ENCODE measurements at places on chromosomes 1 and 21.

GRCh38 chr1:198199105-198199504 lies 42.3 kb downstream of the NEK7 start:
- no peaks in the 10 kb centered on the region for H3K27me3 ChIP-seq
- no peak for DNase-seq
- peaks cover 17% of the 10 kb centered on the region for H3K36me3 ChIP-seq
- no peak overlapping the region for H3K27ac ChIP-seq
- no peaks in the 10 kb centered on the region for H3K4me1 ChIP-seq
- no peak overlapping the region for H3K4me3 ChIP-seq

GRCh38 chr1:112877750-112878149 lies 78.2 kb downstream of the SLC16A1 start:
- no peak overlapping the region for H3K27ac ChIP-seq
- H3K4me3 ChIP-seq = no peak overlapping the region
- H3K4me1 ChIP-seq = peaks cover 37% of the 10 kb centered on the region
- peaks cover 6% of the 10 kb centered on the region for H3K27me3 ChIP-seq
- DNase-seq = no peak
- H3K36me3 ChIP-seq = no peaks in the 10 kb centered on the region

GRCh38 chr1:78641558-78641957 lies 8.1 kb upstream of the IFI44 start:
- no peaks in the 10 kb centered on the region for H3K4me1 ChIP-seq
- no peaks in the 10 kb centered on the region for H3K36me3 ChIP-seq
- peaks cover 18% of the 10 kb centered on the region for H3K27me3 ChIP-seq
- no peak for DNase-seq
- H3K4me3 ChIP-seq = no peak overlapping the region
- no peak overlapping the region for H3K27ac ChIP-seq

GRCh38 chr1:99891997-99892396 lies 41.8 kb downstream of the AGL start:
- H3K27ac ChIP-seq = no peak overlapping the region
- no peaks in the 10 kb centered on the region for H3K4me1 ChIP-seq
- DNase-seq = no peak
- H3K4me3 ChIP-seq = no peak overlapping the region
- H3K27me3 ChIP-seq = no peaks in the 10 kb centered on the region
- H3K36me3 ChIP-seq = peaks cover 48% of the 10 kb centered on the region

DNA sequence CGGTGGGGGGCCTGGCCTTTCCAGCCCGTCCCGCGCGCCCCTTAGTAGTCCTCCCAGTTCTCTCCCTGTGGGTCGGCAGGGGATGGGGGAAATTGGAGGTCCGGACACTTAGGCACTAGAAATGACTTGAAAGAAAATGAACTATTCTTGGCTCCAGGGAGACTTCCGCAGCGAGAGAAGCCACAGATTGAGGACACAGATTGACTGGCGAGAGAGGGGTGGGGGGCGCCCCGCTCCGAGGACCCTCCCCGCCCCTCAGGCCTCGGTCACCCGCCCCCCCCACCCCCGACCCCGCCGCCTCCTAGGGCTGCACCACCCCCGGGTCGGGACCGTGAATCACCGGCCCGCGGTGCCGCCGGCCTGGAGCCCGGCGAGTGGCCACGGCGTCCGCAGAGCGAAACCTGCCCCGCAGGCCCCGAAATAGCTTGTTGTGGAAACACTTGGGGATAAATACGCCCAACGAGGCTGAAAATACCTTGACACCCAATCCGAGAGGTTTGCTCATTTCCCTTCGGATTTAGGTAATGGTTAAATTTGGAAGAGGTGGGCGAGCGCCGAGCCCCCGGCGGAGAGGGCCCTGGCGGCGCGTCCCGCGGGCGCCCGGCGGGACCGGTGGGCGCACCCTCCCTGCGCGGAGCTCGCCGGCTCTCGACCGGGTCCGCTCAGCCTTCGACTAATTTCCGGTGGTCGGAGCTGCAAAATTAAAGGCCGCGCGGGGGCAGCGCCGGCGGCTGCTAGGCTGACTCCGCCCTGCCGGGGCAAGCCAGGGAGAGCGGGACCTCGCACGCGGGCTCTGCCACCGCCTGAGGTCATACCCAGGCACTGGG lies at the start of gene GFI1:
GFI1 (minus strand) TSS at position 675 of the 827 bp plus-strand sequence. CDS start 3,438 bp downstream, outside the sequence.
- peak within 1 kb of the TSS; percentile 78 for H3K4me3 ChIP-seq
- peaks cover 36% of the 10 kb centered on the region for H3K4me1 ChIP-seq
- DNase-seq = peak; percentile 68

DNA sequence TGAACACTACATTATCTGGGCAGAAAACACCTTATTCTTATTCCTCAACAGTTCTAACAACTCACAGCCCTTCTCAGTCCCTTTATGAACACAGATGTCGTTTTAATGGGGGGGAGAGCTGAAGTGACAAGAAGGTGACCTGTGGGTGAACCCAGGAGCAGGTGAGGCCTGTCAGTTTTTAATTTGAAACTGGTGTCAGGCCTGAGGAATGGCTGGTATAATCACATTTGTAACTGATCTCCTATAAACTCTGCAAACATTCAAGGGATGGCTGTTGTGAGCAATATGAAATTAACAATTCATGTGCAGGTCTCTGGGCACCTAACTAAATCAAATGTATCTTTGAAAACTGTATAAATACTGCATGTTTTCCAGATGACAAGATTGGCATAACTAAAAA lies 362.1 kb upstream of the NR5A2 start:
- H3K36me3 ChIP-seq = no peaks in the 10 kb centered on the region
- peaks cover 3% of the 10 kb centered on the region for H3K27me3 ChIP-seq
- DNase-seq = no peak
- no peak overlapping the region for H3K4me3 ChIP-seq
- peaks cover 13% of the 10 kb centered on the region for H3K4me1 ChIP-seq
- no peak overlapping the region for H3K27ac ChIP-seq

GRCh38 chr1:58781541-58782177 lies 2.2 kb downstream of the JUN start:
- peaks cover 25% of the 10 kb centered on the region for H3K27me3 ChIP-seq
- peak; percentile 63 for DNase-seq
- H3K36me3 ChIP-seq = peaks cover 5% of the 10 kb centered on the region

GRCh38 chr1:70057500-70057899 lies 147.9 kb downstream of the LRRC40 start:
- H3K4me3 ChIP-seq = no peak overlapping the region
- H3K27me3 ChIP-seq = no peaks in the 10 kb centered on the region
- H3K27ac ChIP-seq = no peak overlapping the region
- DNase-seq = no peak
- H3K36me3 ChIP-seq = no peaks in the 10 kb centered on the region

- no peak overlapping the region for H3K4me3 ChIP-seq
- H3K27ac ChIP-seq = no peak overlapping the region
- H3K27me3 ChIP-seq = peaks cover 45% of the 10 kb centered on the region
- no peaks in the 10 kb centered on the region for H3K36me3 ChIP-seq
- H3K4me1 ChIP-seq = no peaks in the 10 kb centered on the region
Measured at GRCh38 chr1:5513846-5514526, 478.2 kb downstream of the NPHP4 start.

GRCh38 chr21:43355925-43356289 lies 71.0 kb downstream of the SIK1 start:
- DNase-seq = no peak
- H3K4me1 ChIP-seq = peaks cover 66% of the 10 kb centered on the region
- H3K4me3 ChIP-seq = no peak overlapping the region
- no peaks in the 10 kb centered on the region for H3K36me3 ChIP-seq
- peaks cover 20% of the 10 kb centered on the region for H3K27me3 ChIP-seq

GRCh38 chr1:180614730-180615129 lies 17.1 kb upstream of the XPR1 start:
- peaks cover 11% of the 10 kb centered on the region for H3K4me1 ChIP-seq
- no peaks in the 10 kb centered on the region for H3K27me3 ChIP-seq
- H3K36me3 ChIP-seq = no peaks in the 10 kb centered on the region
- no peak for DNase-seq

DNA sequence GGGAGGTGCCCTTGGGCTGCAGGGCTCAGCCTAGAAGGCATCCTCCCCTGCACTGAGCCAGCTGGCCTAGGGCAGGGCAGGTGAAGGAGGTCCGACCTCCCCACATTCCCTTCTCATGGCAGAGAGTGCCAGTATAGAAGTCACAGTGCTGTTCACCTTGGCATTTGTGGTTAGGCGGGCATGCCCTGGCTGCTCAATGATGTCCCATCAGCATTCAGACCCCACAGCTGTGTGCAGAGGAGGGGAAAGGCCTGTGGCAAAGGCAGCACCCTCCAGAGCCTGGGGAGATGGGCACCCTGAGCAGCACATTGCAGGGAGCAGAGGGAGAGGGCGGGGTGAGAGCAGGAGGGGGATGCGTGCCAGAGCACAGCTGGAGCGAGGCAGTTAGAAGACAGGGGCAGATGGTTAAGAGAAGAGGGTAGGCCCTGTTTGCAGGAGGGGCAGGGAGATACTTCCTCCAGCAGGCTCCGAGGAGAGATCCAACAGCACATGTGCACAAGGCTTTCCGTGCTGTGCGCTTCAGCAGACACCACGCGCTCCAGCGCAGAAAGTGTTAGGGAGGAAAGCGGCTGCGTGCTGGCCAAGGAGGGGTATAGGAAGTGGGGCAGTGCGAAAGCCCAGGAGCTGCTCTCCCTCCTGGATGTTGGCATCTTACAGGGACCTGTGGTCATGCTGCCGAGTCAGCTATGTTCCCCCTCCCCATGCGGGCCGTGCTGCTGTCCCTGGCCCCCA lies 43.7 kb upstream of the COL6A1 start:
- DNase-seq = no peak
- peaks cover 22% of the 10 kb centered on the region for H3K27me3 ChIP-seq
- H3K4me1 ChIP-seq = peaks cover 21% of the 10 kb centered on the region

DNA sequence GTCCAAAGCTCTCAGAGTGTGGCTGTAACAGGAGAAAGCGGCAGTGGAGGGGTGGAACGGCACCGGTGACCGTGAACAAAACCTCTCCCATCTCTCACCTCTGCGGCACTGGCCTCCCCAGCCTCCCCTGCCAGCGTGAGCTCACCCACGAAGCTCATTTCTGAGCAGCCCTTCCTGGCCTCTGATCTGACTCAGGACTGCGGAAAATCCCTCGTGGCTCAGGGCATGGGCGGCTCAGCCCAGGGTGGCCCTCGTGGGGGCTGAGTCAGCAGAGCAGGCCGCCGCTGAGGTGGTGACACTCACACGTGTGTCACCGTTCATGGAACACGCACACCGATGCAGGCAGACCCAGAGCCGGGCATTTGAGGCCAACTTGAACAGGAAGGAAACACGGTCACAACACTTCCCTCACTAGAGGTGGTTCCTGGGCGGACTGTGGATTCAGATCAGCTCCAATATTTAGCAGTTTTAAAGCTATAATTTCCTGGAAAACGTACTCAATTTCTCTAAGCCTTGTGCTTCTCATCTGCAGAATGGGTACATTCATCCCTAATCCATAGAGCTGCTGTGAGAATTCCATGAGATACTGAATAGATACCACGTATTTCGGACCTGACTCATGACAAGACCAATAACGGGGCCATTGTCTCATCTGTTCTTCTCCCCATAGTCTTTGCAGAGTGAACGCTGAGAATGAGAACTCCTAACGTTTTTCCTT lies 115.0 kb upstream of the TMPRSS2 start:
- peaks cover 13% of the 10 kb centered on the region for H3K4me1 ChIP-seq
- peaks cover 14% of the 10 kb centered on the region for H3K27me3 ChIP-seq
- H3K4me3 ChIP-seq = no peak overlapping the region
- no peak overlapping the region for H3K27ac ChIP-seq

- peak; percentile 31 for DNase-seq
- no peaks in the 10 kb centered on the region for H3K27me3 ChIP-seq
- H3K4me1 ChIP-seq = peaks cover 62% of the 10 kb centered on the region
Measured at GRCh38 chr1:244865028-244865371, 657 bp upstream of the HNRNPU start.

GRCh38 chr1:21821385-21822019 lies 9.4 kb downstream of the LDLRAD2 start:
- no peak for DNase-seq
- peaks cover 11% of the 10 kb centered on the region for H3K36me3 ChIP-seq
- H3K4me3 ChIP-seq = no peak overlapping the region
- H3K27ac ChIP-seq = peak overlapping the region; percentile 19
- H3K27me3 ChIP-seq = peaks cover 3% of the 10 kb centered on the region
- peaks cover 15% of the 10 kb centered on the region for H3K4me1 ChIP-seq

GRCh38 chr1:31596737-31597097 lies 20.4 kb downstream of the TINAGL1 start:
- peaks cover 5% of the 10 kb centered on the region for H3K4me1 ChIP-seq
- DNase-seq = no peak
- no peaks in the 10 kb centered on the region for H3K36me3 ChIP-seq
- peaks cover 57% of the 10 kb centered on the region for H3K27me3 ChIP-seq

Measured in nephron progenitor cell (in vitro differentiated cells).